Fibroblast of upper back skin (primary cell): ENCODE measurements at places on chromosomes 2 and 18.

GRCh38 chr2:177733322-177733855 is 339.2 kb downstream of the PDE11A start:
- no peak for DNase-seq

- no peak for DNase-seq
Observed at GRCh38 chr2:240739797-240740196, 48.1 kb downstream of the AQP12A start.

GRCh38 chr2:226892729-226893128 is 56.9 kb downstream of the RHBDD1 start:
- peak; percentile 65 for DNase-seq

DNA sequence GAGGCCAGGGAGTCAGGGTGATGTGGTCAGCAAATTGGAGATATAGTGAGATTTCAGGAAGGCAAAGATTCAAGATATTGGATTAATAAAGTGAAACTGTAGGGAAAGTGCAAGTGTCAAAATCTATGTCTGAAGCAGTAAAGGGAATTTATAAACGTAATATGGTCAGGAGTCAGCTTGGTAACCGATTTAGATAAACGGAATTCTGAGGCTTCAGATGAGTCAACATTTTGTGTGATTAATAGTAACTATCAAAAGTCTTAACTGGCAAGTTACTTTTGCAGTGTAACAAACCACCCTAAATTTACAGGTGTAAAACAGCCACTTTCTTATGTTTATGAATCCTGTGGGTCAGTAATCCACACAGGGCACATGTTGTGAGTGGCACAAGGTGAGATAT is 10.9 kb downstream of the MTX2 start:
- DNase-seq: no peak

- no peak for DNase-seq
Observed at GRCh38 chr2:9618410-9618809, 12.4 kb downstream of the YWHAQ start.

DNA sequence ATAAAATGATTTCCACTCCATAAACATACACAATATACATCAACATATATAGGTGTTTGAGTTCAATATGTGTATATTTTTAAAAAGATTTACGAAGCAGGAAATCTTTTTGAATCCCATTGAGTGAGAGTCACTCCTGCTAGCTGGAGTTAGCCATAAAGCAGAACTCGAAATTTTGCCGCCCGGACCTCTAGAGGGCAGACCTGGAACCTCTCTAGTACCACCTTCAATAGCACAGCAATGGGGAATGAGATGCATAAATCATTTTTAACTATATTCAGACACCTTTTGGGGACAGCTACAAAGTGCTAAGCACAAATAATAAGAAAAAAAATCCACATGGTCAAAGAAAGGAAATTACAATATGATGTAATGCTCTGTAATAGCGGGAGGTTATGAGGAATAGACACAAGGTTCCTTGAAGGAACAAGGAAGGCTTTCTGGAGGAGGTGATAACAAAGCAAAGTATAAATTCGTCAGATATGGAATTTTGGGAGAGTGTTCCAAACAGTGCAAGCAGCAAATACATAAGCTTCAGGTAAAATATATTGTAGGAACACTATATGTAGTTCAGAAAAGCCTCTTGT is 533.4 kb downstream of the ERBB4 start:
- peak; percentile 28 for DNase-seq

GRCh38 chr2:205717175-205717846 is 35.0 kb downstream of the NRP2 start:
- no peak for DNase-seq

DNA sequence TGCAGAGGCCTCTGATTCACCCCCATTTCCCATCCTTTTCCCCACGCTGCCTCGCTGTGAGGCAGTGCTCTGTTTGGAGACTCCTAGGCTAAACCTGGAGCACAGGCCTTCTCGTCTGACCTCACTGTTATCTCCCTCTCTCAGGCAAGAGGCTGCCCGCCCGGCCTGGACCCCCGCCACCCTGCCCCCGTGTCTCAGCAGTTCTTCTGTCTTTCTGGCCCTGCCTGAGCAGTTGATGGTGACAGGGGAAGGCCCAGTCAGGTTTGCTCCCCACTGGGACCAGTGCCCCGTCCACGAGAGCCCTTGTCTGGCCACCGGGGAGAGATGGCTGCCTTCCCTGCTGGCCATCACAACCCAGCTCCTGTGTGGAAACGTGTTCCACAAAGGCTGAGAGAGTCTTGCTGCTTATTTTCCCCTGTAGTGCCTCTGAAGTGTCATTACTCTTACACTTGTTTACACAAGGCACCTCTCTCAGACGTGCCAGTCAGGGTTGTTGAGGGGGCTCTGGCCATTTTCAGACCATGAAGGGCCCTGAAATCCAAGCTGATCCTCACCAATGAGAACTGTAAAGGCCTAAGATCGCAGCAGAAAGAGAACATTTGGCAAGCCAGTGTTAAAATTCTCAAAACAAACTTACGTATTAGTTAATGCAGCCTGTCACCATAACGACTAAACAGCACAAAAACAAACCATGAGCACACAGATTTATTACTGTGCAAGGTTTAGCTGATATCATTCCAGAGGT is 210.9 kb downstream of the NDUFA10 start:
- DNase-seq: no peak

- DNase-seq: no peak
Observed at GRCh38 chr2:59630789-59631188, 922.7 kb downstream of the BCL11A start.

GRCh38 chr18:76212960-76213359 is 282.1 kb downstream of the ZNF516 start:
- DNase-seq: no peak

DNA sequence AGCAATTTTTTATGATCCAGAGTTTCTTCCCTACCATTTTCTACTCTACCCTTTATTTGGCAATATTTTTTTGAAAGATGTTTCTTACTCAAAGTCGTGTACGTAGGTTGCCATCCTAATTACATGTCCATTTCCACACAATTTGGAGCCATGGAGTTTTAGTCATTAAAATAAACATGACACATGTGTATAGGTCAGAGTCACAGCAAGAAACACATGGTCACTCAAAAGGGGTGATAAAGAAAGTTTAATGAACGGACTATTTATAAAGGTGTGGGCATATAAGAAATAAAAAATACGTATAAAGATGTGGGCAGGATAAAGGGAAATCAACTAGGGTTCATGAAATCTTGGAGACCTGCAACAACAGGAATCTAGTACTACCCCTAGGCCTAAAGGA is 138.9 kb downstream of the SLC4A10 start:
- DNase-seq: no peak

- DNase-seq: peak; percentile 13
Observed at GRCh38 chr2:19419211-19419880, 60.9 kb upstream of the OSR1 start.

DNA sequence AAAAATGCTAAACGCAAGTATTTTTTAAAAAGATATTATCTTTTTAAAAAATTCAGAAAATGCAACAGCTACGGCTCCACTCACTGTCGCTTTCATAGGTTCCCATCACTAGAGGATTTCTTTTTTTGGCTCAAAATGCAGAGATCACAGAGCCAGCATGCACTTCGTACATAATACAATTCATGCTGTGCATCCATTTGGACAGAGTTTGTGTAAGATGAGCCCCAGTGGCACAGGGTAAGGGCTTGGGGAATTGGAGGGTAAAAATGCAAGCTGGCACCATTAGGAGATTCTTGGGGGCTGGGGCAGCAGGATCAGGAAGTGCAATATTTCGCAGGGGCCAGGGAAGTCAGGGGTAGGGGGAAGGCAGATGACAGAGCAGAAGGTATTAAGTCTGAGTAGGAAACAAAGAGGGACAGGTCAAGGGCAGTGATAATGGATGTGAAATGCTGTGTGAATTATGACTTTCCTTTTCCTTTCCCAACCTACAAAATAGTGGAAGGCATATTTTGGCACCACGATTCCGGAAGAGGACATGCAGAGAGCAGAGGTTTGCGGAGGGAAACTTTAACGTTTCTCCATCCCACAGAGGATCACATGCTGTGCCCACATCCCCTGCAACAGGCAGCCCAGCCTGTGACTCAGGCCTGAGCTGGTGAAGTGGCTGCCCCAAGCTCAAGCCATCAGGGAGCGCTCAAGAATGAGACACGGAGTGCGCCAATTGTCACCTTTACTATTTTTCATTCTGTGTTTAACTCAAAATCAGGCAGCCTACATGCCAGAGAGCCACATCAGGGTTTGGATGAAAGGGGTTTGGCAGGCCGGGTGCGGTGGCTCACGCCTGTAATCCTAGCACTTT is 4.7 kb downstream of the CAPG start:
- peak; percentile 28 for DNase-seq

- no peak for DNase-seq
Observed at GRCh38 chr2:172242961-172243360, 140.3 kb upstream of the DLX2 start.

GRCh38 chr18:395456-396250 is 104.8 kb downstream of the COLEC12 start:
- peak; percentile 96 for DNase-seq

DNA sequence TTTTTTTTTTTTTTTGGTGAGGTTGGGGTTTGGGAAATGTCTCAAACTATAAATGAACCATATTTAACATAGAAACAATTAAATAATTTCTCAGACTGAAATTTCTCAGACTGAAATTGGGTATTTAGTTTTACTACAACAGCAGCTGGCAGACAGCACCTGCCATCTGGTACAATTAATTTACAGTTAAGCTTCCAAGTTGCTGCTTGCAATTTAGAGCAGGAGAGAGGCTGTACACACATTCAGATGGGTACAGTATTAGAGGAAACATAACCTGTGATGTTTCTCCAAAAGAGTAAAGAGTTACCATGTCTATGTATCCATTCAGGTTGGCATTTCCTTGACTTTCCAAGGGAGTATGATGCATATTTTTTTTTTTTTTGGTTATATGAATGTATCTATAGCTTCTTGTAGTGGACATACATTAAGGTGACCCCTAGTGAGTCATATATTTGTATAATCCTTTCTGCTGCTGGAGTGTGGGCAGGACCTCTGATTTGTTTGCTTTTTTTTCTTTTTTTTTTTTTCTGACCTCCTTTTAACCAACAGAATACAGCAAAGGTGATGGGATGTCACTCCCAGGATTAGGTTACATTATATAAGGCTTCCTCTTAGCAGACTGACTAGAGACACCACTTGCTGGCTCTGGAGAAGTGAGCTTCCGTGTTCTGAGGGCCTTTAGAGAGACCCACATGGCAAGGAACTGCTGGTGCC is 201.7 kb downstream of the PTH2R start:
- DNase-seq: no peak

- no peak for DNase-seq
Observed at GRCh38 chr18:13610555-13611141, 115.7 kb downstream of the FAM210A start.

DNA sequence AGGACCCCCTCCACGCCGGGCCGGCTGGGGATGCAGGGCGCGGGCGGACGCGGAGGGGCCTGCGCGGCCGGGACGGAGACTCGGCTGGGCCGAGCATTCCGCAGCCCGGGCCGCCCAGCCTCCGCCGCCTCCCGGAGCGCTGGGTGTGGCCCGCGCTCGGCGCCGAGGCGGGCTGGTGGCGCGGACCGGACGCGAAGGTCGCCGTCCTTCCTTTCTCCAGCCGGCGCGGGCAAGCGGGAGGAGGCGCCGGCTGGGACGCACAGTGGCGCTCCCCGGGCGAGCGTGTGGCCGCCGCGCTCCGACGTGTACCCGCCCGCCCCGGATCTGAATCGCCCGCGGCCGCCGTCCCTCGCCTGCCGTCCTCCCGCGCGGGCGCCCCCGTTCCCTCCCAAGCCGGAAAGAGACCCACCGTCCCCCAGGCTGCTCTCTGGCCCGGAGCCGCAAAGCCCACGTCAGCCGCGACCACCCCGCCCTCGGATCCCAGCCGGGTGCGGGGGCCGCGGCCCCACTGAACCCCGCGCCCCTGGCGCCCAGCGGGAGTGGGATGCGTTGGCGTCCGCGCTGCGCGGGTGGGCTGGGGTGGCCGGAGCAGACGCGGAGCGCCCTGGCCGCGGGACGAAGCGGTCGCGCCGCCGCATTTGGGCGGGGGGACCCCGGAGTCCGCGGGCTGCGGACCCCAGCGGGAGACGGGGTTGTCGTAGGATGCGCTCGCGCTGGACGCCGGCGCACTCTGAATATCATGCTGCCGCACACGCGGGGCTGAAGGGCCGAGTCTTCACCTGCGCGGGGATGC is 634 bp downstream of the SPATS2L start:
- no peak for DNase-seq
